ENCODE measurements at places on chromosomes 5 and 9.

GRCh38 chr5:107539726-107540330 is 130.9 kb downstream of the EFNA5 start:
- DNase-seq: no peak

DNA sequence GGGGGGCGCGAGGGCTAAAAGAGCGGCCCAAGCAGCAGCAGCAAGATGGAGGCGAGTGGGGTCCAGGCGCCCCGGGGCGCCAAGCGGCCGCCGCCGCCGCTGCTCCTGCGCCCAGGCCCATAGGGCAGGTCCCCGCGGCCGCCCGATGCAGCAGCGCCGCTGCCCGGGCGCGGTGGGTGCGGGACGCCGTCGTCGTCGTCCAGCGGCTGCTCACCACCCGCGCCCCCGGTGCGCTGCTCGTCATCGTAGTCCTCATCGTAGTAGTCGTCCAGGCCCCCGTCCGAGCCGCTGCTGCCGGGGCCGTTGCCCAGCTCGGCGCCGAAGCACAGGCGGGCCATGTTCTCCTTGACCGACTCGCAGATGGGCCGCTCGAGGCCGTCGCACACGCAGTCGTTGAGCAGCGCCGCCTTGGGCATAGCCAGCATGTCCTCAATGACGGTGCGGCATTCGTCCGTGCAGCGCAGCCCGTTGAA is 1.5 kb downstream of the GAS1 start:
- DNase-seq: no peak

DNA sequence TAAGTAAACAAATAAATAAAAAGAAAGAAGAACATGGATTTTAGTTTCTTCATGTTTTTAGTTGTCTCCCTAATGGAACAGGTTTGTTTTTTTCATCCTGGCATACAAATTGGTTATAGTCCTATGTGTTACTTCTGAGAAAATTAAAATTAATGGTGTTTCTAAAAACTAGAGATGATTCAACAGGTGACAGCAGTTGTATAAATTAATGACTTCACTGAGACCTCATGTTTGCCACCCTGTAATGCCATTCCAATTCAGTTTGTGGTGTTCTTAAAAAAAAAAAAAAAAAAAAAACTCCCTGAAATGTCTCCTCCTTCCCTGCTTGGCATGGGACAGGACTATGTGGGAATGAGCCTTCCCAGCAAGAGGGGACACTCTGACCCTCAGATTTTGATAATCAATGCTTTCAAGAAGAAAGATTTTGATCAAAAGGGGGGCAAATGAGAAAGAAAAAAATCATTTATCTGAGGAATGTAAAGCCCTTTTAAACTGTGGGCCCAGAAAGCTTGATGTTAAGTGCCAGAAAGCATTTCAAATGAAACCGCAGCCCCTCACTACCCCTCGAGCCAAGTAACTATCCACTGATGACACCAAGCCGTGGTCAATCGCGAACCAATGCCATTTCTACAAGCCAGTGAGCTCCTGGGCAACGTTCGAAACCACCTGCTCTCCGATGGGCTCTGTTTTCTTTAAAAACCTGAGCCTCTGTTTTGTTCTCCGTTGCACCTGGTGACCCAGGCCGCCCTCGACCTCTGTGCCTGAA is 941 bp downstream of the EXD3 start:
- DNase-seq: no peak

DNA sequence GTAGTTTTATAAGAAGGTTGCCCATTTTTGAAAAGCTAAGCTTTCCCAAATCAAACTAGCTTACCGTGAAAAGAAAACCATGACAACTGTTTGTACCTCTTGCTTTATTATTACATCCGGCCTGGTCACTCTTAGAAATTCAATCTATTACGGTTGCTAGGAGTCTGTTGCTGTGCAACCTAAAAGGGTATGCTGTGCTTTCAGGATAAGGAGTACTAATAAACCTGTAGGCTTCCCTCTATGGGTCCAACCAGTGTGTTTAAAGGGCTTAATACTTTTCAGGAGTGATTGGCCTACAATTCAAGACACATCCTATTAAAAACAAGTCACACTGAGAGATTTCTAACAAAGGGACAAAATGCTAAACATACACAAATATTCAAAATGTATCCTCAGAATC is 27.1 kb downstream of the RFX3 start:
- peak; percentile 2 for DNase-seq

- no peak for DNase-seq
Observed at GRCh38 chr9:37034305-37034937, 353 bp upstream of the PAX5 start.

GRCh38 chr5:41748631-41749030 is 121.6 kb downstream of the OXCT1 start:
- no peak for DNase-seq

DNA sequence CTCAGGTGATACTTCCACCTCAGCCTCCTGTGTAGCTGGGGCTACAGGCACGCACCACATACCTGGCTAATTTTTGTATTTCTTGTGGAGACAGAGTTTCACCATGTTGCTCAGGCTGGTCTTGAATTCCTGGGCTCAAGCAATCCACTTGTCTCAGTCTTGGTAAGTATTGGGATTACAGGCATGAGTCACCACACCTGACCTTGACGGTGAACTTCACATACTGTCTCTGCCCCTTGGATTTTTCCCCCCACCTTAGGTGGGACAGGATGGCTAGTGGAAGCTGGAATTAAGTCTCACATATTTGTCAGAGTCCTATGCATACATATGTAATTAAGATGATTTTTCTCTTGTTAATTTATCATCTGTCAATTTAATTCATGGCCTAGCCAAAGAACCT is 20.9 kb upstream of the RFK start:
- no peak for DNase-seq

DNA sequence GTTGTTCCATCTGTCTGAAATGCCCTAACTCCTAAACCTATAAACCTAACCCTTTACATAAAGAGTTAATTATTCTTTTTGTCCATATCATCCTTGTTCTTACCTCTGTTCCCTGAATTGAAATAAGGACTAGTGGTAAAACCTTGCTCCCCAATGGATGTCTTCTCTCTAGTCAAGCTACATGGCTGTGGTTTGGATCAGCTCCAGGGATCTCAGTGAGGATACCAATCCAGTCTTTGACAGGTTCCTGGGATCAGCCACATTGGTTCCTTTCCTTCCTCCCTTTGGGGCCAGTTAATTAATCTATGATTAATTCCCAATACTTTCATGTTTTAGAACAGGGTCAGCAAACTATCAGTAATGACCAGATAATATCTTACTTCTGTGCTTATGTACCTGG is 151.6 kb downstream of the SIL1 start:
- peak; percentile 37 for DNase-seq

GRCh38 chr5:66351813-66352212 is 207.7 kb downstream of the SREK1 start:
- DNase-seq: no peak

DNA sequence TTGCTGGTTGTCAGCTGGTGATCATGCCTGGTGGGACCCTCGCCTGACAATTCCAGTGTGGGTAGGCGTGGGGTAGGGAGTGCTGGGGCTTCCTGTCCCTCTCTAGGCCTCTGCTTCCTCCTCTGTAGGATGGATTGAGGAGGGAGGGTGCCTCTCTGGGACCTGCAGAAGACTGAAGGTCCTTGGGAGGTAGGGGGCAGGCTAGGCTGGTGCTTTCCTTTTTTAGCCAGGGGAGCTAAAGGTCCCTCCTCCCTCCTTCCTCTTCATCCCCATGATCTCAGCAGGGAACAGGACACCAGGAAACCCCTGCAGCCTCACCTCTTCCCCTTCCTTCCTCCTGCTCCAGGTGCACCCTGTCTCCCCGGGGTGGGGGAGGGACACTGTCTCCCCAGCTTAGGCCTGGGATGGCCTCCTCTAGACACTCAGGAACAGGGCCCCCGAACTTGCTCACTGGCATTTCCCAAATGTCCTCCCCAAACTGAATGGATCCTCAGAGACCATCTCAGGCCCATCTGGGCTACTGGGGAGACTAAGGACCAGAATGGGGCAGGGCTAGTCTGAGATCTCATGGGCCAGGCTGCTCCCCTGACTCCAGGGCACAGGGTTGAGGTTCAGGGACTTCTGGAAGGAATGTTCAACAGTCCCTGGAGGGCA is 8.4 kb downstream of the SH2D3C start:
- no peak for DNase-seq

DNA sequence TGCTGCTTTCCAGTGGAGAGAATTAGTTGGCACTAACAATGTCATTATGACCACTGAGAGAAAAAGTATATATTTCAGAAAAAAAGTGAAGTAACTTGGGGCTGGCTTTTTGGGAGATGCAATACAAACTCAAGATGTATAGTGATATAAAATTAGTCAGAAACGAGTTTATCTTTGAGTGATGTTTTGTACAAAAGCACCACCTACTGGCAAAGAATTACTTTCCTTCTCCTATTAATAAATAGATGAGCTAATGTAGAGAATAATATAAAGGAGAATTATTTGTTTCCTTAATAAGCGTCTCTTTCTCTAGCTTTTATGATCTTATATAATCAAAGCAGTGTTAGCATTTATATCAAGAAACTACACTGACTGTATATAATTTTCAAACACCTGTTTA is 158.8 kb downstream of the MEF2C start:
- no peak for DNase-seq

GRCh38 chr5:139050432-139050831 is 147.7 kb downstream of the SIL1 start:
- DNase-seq: no peak

DNA sequence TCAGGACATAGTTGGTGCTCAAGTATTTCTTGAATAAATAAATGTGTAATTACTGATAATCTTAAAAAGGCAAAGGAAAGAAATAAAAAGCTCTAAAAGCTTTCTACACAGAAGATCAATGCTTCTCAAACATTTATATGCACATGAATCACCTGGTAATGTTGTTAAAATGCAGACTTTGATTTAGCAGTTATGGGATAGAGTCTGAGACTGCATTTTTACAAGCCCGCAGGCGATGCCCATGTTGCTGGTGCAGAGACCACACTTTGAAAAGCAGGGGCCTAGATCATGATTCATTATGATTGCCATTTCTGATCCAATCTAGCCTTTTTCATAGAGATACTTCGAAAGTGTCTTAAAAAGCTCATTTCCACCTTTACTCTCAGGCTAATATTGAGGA is 3.5 kb upstream of the CCDC152 start:
- no peak for DNase-seq

GRCh38 chr9:117034866-117035265 is 347.8 kb downstream of the TRIM32 start:
- no peak for DNase-seq
